Activated effector memory CD4-positive, alpha-beta T cell treated with anti-CD3 and anti-CD28 coated beads, Interleukin-2, amount 50 U/mL, for 16 hours (primary cell): ENCODE measurements at places on chromosomes 3 and 15.
A peak's percentile ranks its signal among the peaks of the same experiment; 100 is the strongest.

GRCh38 chr3:127690823-127691452 lies 18.2 kb downstream of the ABTB1 start:
- DNase-seq: no peak

DNA sequence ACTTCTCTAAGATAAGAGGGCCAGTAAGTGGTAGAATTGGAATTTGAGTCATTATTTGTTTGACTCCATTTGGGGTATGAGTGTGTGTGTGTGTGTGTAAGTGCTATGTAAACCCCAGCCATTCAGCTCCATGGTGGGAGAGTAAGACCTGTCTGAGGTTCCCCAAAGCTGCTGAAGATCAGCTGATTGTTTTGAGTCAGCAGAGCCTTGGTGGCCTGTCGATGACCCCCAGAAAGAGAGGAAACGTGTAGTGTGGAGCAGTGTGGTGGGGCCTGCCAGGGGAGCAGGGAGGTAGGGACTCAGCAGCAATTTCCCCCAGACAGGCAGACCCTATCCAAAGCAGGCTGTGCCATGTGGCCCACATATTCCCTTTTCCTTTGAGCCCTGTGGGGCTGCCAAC lies 5.3 kb downstream of the DVL3 start:
- DNase-seq: no peak

DNA sequence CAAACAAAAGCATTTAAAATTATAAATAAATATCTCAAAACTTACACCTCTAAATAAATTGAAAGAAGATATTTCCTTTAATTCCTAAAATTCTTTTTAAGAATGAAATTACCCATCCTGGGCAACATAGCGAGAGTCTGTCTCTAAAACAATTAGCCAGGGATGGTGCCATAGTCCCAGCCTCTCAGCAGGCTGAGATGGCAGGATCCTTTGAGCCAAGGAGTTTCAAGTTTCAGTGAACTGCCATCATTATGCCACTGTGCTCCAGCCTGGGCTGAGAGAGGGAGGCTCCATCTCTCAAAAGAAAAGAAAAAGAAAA lies 25.4 kb downstream of the AADAC start:
- no peak for DNase-seq

DNA sequence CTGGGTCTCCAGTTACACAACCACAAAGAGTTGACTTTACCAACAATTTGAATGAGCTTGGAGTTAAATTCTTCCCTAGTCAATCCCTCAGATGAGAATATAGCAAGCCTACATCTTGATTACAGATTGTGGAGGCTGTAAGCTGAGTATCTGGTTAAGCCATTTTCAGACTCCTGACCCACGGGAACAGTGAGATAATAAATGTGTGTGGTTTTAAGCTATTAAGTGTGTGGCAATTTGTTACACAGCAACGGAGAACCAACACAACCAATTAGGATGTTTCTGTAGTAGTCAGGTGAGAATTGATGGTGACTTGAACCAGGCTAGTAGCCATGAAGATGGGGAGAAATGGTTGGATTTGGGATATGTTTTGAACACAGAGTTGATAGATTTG lies 37.7 kb upstream of the SLC4A7 start:
- DNase-seq: no peak

- DNase-seq: no peak
These were observed 958.8 kb downstream of the IGSF11 start for GRCh38 chr3:118075873-118076272.

GRCh38 chr3:33425453-33425852 lies 14.8 kb downstream of the UBP1 start:
- DNase-seq: no peak

DNA sequence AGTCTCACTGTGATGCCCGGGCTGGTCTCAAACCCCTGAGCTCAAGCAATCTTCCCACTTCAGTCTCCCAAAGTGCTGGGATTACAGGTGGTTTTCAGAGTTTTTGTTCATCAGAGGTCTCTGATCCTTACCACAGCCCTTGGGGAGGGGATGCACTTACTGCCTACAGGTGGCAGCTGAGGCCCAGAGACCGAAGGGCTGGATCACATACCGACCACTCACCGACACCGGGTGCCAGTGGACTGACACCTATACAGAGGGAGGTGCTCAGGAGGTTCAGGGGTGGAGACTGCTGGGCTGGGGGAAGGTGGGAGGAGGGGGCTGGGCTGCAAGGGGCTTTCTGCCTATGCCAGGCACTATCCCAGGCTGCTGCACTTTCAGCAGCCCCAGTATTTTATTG lies 19.5 kb downstream of the DUSP7 start:
- no peak for DNase-seq

GRCh38 chr15:74525945-74526344 lies 15.1 kb upstream of the ARID3B start:
- DNase-seq: no peak

GRCh38 chr3:141552440-141552991 lies 65.7 kb downstream of the RASA2 start:
- no peak for DNase-seq

DNA sequence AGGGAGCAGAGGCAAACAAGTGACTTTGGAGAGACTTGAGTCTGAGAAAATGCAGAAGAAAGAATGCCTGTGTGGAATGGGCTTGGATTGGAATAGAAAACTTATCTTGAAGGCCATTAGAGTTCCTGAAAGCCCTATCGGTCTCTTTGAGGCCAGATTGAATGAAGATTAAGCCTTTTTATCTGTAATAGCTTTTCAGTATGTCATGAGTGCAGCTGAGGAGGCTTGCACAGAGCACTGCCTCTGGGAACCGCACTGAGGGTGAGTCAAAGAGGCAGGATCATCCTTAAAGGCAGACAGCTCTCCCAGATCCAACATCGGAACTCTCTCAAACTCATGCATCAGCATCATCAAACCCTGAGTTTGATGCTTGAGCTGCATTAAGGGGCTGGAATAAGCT lies 515.2 kb downstream of the NTRK3 start:
- DNase-seq: no peak

DNA sequence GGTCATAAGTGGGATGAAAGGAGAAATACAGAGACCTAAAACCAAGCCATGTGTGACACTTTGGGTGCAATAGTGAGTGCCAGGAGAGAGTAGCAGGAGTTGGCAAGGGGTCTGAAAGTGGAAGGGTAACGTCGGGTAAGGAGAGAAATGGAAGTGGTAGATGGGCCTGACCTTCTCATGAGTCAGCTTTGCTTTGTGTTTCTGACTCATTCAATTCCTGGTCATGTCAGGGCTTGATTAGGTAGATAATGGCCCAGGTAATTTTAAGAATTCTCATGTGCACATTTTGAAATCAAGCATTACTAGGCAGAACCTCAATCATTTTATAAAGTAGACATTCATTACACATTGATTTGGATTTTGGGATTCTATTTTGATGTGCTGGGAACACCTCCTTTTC lies 262.5 kb downstream of the SOX2 start:
- DNase-seq: no peak

- DNase-seq: no peak
These were observed 387.3 kb downstream of the EPHA3 start for GRCh38 chr3:89494734-89495133.

- DNase-seq: no peak
These were observed 125.6 kb downstream of the ETFA start for GRCh38 chr15:76185716-76186115.

- no peak for DNase-seq
These were observed 121.6 kb upstream of the VEPH1 start for GRCh38 chr3:157624801-157625200.

DNA sequence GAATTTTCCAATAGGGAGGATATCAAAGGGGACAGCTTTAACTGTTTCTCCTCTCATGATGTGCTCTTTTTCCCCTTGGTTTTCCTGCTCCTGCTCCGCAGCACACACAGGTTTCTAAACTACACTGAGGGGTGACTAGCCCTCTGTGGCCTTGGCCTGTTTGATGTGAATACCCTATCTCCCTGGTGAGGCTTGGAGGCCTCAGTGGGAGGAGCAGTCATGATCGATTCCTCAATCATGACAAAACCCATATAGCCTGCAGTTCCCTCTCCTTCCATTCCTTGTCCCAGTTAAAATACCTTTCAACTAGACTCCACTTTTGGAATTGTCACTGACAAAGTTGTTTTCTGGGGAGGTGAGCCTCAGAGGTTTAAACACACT lies 24.0 kb upstream of the USP3 start:
- peak; percentile 60 for DNase-seq

GRCh38 chr15:89784686-89784960 lies 8.5 kb downstream of the MESP2 start:
- DNase-seq: no peak

DNA sequence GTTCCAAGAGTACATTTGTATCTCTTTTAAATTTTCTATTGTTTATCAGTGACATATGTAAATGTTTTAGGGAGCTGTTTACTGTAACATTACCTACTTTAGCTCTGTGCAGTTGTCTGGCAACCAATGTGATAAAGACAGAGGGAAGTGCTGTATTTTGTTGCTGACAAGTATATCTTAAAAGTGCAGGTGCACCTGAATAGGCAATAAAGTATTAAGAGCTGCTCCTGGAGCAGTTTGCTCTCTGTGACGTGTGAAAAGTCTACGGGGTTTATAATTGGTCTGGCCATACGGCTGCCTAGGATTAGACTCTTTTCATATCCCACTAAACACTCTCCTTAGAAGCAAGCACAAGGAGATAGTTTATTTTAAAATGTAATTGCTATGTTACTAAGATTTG lies 178.3 kb downstream of the IGF1R start:
- no peak for DNase-seq

- DNase-seq: no peak
These were observed 250.1 kb downstream of the DIPK2A start for GRCh38 chr3:144221761-144222160.

DNA sequence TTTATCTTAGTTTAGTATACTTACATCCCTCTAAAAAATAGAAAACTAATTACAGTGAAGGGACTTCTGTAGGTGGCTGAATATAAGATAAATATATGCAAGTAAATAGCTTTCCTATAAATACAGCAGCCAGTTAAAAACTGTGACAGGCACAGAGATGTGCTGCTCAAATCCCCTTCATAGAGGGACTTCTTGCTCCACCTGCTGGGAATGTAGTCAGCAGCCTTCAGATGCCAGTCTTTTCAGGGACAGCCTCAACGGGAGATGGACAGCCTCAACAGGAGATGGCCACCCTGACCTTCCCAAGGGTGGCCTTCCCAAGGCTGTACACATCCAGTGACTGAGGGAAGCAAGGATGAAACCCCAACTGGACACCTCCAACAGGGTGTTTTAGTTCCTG lies 15.7 kb upstream of the PRR23E start:
- DNase-seq: peak; percentile 42

GRCh38 chr3:133393204-133393603 lies 6.7 kb upstream of the BFSP2 start:
- DNase-seq: no peak

DNA sequence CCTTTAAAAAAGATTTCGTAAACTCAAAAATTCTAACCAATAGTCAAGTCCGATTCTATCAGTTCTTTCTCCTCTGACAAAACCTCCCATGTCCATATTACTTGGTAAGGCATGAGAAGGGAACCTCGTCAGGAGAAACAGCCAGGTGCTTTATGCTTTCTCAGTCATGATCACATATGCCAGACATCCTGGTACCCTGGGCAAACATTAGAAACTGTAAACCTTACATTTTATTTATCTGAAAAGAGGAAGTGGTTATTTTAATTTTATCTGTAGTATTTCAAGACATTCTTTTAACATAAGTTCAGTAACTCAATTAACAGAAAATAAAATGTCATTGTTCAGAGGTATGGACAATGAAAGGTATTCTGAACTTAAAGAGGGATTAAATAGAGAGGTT lies 474.8 kb upstream of the GBE1 start:
- no peak for DNase-seq

DNA sequence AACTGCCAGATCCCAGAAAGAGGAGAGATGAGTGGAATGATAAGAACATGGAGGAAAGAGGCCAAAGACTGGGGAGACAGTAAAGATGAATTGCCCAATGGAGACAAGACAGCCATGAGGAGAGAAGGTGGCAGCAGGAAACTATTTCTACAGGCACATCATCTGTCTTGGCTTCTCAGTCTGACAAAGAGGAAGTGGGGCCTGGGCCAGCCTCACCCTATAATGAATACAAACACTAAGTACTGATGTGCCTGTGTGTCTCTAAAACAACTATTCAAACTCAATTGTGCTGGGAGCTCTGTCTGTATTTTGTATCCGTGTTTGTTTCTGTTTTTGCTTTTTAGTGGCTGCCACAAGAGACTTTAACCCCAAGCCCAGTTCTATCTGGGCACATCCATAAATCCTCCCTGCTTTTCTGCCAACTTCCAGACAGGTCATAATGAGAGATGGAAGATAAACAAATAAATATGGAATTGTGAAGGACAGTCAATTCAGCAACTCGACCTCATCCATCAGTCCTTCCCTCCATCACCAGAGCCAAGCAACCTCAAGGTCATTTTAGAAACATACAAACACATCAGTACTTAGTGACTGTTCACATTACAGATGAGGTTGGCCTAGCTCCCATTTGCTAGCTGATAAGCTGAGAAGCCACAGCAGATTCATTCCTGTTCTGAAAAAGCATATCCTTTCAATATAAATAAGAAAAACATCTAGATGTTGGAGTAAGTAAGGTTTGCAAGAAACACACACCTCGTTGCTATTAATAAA lies 116.7 kb downstream of the CADPS start:
- no peak for DNase-seq

DNA sequence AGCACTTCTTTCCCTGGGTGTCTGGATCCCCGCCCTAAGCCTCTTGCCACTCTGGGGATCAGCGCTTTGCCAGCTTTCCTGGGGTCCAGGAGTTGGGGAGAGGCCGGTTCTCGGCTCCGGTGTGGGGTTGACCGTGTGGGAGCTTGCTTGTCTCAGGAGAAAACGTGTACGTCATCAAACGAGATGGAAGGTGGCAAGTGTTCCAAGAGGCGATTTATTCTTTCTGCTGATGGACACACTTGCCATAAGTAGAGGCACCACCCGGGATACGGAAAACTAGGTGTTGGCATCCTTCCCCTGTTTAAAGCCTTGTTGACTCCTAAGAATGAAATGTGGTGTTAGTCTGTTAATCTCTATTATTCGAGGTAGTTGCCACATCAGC lies 295 bp downstream of the ZWILCH start:
- no peak for DNase-seq

- no peak for DNase-seq
These were observed 33.7 kb downstream of the ST6GAL1 start for GRCh38 chr3:186964071-186964470.

DNA sequence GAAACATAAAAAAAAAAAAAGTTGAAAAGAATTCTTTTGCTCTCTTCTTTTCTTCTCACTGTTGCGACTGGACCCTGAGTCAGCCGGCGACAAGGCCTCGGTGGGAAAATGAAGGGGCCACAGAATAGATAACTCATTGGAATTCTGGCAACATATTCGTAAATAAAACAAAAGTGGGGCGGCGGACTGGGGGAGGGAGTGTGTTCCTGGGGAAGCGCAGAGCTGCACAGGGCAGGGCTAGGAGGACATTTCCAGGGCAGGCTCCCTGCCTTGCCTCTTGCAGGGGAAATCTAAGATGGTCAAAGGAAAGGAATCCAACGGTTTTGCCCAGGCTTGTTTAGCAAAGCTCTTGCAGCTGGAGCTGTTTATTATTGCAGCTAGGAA lies 1042.8 kb upstream of the NR2F2 start:
- DNase-seq: no peak

DNA sequence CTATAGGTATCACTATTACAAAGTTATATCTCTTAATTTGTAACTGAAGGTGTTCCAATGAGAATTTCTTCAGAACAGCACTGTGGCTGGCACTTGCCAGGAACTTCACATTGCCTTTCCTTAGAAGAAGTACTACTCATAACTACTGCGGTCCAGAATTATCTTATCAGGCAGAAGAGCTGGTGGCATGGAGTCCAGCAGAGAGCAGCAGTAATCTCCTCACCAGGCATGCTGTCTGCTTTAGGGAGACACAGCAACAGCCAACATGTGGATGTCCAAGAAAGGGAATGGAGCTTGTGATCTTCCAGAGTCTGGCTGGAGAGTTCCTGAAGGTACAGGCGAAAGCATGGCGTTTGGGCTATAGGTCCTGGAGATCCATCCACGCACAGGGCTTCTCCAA lies 919.7 kb upstream of the NR2F2 start:
- no peak for DNase-seq
